Activated T-cell treated with anti-CD3 and anti-CD28 coated beads, Interleukin-2, amount 50 U/mL, for 72 hours (primary cell): ENCODE measurements at places on chromosomes 16 and 17.

DNA sequence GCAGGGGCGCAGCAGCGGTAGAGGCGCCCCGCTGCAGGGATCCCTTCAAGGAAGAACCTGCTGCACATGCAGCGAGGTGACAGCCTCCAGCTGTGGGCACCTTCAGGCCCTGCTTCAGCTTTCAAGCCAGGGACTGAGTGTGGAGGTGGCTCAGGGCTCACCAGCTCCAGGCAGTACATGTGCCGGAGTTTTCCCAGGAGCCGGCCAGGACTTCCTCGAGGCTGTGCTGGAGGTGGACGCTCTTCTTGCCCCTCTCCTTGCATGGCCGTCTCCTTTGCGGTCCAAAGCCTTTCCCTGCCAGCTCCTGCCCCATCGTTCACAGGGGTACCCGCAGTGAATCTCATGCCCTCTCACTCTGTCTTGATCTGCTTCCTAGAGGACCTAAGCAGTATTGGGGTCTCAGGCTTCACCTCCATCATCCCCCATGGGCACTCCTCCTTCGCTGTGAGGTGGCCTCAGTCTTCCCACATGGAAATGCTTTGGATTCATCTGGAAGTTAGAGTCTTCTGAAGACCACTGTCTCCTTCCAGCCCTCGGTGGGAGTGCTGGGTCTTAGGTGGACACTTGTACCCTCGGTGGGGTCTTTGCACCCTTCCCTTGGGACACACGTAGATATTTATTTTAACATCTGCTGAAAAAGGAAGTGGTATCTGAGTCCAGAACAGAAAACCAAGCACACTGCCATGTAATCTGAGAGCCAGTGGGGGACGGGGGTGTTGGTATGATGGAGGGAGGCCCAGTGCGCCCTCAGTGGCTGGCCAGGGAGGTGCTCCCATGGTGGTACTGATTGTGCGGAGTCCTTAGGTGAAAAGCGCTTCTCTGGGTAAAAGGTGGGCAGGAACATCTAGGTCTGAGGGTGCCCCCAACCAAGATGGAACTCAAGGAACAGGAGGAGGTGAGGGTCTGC, 7.0 kb downstream of the XYLT2 start:
- no peak for DNase-seq

- no peak for DNase-seq
Observed at GRCh38 chr16:17304491-17305119, 166.2 kb downstream of the XYLT1 start.

- DNase-seq = no peak
Observed at GRCh38 chr16:23145186-23145585, 4.1 kb downstream of the USP31 start.

- DNase-seq = peak; percentile 31
Observed at GRCh38 chr16:8931859-8932258, 31.8 kb downstream of the USP7 start.

GRCh38 chr17:39351508-39351907, 49.9 kb downstream of the FBXL20 start:
- DNase-seq = no peak
